ENCODE measurements at places on chromosomes 2 and 18. TPM values are rescaled to one million over a fixed set of nuclear protein-coding genes. Genes with fewer than 3 reads are reported as not detected.

SAG gene
- total RNA-seq = not detected

ANKMY1 gene
- 6.6 TPM for total RNA-seq

GAL3ST2 gene
- 0.44 TPM for total RNA-seq

RIT2 gene
- not detected for total RNA-seq

KCNG2 gene
- not detected for total RNA-seq

TNP1 gene
- not detected for total RNA-seq

CYP1B1 gene
- 4.0 TPM for total RNA-seq

TTLL4 gene
- total RNA-seq = 7.1 TPM

NRP2 gene
- total RNA-seq = 159 TPM

ACTR2 gene
- total RNA-seq = 162 TPM

MRPS5 gene
- 54.9 TPM for total RNA-seq

MEP1B gene
- not detected for total RNA-seq

FIGN gene
- total RNA-seq = 1.4 TPM

MAPK4 gene
- not detected for total RNA-seq

BOLL gene
- total RNA-seq = not detected

DCDC2C gene
- not detected for total RNA-seq

R3HDM1 gene
- 10.6 TPM for total RNA-seq

IMMT gene
- 56.9 TPM for total RNA-seq

PARD6G gene
- 6.1 TPM for total RNA-seq

C2orf74 gene
- total RNA-seq = 14.1 TPM

STAT4 gene
- total RNA-seq = 0.55 TPM

NGEF gene
- 1.2 TPM for total RNA-seq

EFR3B gene
- 0.87 TPM for total RNA-seq

LIMS3 gene
- 14.7 TPM for total RNA-seq

RNF144A gene
- 12.0 TPM for total RNA-seq

CACNB4 gene
- total RNA-seq = 0.33 TPM

CCDC88A gene
- 51.7 TPM for total RNA-seq

KCNG3 gene
- total RNA-seq = under 0.01 TPM

IL36RN gene
- not detected for total RNA-seq

HOXD10 gene
- 2.3 TPM for total RNA-seq

SPDYA gene
- 1.6 TPM for total RNA-seq

G6PC2 gene
- total RNA-seq = not detected

IL1RN gene
- not detected for total RNA-seq

CD8B2 gene
- not detected for total RNA-seq

COLEC12 gene
- total RNA-seq = 13.2 TPM

PJVK gene
- total RNA-seq = 2.2 TPM

LCT gene
- total RNA-seq = under 0.01 TPM

NCKAP5 gene
- total RNA-seq = 1.6 TPM

C2orf78 gene
- not detected for total RNA-seq

NAT8 gene
- total RNA-seq = not detected

MC2R gene
- total RNA-seq = not detected

MCM6 gene
- total RNA-seq = 22.6 TPM

ITGB1BP1 gene
- 76.9 TPM for total RNA-seq

CD8B gene
- total RNA-seq = not detected

CCL20 gene
- not detected for total RNA-seq

EN1 gene
- total RNA-seq = under 0.01 TPM

SP100 gene
- 106 TPM for total RNA-seq

GALR1 gene
- total RNA-seq = under 0.01 TPM

DGUOK gene
- total RNA-seq = 55.7 TPM

SP140 gene
- total RNA-seq = 2.6 TPM

ERFE gene
- total RNA-seq = 2.1 TPM

SRD5A2 gene
- not detected for total RNA-seq

CRYGC gene
- total RNA-seq = not detected

OXER1 gene
- total RNA-seq = not detected
